SW 1271 (cell line): ENCODE measurements at places on chromosomes 5 and 9.

DNA sequence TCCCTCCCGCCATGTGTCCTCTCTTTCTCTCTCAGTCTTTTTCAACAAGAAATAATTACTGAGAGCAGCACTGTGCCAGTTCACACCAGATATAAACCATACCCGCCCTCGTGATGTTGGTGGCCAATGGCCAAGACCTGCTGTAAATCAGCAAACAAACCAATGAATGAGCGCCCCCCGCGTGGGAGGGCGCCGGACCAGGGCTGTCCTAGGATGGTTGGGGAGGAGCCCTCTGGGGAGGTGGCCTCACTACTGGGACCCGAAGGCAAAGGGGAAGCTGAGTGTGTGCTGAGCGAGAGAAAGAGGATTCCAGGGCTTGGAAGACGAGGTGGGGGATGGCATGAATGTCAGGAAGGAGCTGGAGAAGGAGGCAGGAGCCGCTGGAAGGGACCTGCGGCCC is 51.2 kb upstream of the BARHL1 start:
- no peak for DNase-seq

DNA sequence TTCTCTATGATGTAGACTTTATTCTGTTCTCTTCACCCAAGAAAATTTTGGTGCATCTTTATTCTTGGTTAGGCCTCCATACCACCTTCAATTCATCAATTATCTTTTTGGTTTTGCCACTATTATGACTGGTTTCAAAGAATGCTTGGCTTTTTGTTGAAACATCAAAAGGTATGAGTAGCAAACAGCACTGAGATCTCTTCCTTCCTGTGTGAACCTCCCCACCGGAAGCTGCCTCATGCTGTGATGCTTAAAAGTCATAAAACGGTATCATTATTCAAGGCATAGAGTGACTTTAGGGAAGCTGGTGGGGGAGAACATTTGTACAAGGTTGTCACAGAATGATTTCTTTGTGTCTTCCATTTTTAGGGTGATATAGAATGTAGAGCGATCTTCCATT is 70.6 kb downstream of the IQGAP2 start:
- no peak for DNase-seq

DNA sequence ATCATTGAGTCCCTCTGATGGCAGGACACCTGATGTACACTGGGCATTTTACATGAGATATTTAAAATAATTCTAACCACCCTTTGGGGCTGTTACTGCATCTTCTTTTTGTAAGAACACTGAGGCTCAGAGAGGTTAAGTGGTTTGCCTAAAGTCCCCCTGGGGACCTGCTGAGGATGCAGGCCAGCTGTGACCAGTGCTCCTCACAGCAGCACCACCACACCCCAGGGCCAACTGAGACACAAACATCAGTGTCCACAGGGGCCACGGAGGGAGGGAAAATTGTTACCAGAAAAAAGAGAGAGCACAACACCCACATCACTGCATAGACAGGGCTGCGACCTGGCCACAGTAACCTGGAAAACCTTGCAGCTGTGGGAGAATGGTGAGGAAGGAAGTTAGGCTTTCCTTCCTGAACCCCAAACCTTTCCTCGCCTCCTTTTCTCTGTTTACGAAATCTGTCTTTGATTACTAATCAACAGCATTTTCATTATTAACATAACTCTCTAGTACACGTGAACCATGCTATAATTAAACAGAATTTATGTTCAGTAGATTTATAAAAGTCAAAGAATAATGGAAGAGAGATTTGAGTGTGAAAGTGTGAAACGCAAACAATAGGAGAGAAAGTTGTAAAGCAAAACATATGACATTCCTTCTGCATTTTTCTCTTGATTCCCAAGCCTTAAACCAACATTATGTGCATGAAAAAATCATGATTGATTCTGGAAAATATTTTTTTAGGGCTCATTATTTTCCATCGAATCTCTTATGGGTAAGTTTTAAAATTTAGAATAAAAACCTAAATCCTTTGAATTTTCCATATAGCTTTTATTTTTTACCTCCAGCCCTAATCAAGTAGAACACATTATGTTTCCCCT is 228.1 kb upstream of the DAPK1 start:
- no peak for DNase-seq

- DNase-seq: no peak
Measured at GRCh38 chr9:1879501-1879900, 135.6 kb upstream of the SMARCA2 start.

DNA sequence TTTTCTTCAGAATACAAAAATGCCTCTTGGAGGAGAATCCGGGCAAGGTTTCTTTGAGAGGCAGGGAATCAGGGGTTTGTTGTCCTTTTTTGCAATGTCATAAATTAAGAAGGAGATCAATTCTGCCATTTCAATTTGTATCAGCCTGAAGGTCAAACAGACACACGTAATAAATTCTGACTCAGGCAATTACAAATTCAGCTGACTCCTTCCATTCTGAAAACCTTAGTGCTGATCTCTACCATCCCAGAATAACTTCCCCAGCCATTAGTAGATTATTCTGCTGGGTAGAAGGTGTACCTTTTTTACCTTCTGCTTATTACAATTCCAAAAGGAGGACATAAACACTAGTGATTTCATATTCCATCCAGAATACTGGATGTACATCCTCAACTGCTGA is 516.6 kb downstream of the AGTPBP1 start:
- no peak for DNase-seq

GRCh38 chr9:112076814-112077213 is 98.3 kb downstream of the SUSD1 start:
- DNase-seq: no peak

DNA sequence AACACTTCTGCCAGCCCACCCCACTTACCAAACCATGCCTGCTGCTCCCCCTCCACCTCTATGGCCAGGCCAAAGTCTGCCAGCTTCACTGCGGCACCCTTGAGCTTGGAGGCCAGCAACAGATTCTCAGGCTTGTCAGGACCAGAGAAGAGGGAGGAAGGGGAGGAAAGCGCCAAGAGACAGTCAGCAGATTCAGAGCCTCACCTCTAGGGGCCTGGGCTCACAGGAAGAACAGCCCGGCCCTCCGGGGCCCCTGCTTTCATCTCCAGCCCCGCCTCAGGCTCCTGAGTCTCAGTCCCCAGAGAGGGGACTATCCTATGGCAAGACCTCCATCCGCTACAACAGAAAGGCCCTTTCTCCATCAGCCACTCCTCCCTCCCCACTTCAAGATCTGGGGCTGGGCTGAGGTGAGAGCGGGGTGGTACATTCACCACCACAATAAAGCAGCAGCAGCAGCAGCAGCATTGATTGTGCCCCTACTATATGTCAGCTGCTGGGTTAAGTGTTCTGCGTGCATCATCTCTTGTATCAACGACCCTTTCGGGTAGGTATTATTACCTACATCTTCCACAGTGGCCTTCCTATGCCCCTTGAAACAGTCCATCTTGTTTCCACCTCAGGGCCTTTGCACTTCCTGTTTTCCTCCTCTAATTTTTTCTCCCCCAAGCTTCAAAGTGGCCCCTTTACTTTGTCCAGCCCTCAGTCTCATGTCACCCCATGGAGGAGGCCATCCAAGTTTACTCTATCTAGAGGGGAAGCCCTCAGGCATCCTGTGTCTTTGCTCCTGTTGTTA is 36.0 kb downstream of the CAMK2A start:
- DNase-seq: no peak

- DNase-seq: no peak
Measured at GRCh38 chr5:122500245-122501088, 188.4 kb downstream of the SNCAIP start.

- no peak for DNase-seq
Measured at GRCh38 chr9:78296201-78296892, 578 bp upstream of the PSAT1 start.

DNA sequence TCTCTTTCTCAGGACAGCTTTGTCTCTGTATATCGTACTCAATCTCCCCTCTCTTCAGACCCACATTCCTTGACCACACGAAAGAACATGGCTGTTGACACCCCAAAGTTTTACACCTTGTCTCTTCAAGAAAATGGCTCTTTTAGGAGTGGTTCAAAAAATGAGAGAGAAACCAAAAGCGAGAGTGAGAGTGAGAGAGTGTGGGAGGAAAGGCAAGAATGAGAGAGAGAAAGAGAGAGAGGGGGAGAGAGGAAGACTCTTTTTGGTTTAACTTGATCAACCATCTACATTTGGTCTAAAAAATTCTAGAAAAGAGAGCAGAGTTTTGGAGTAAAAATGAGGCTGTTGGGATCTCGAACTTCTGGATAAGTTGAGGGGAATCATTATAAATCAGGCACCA is 581.8 kb upstream of the WWC1 start:
- DNase-seq: no peak

GRCh38 chr5:59615272-59615671 is 278.3 kb downstream of the PDE4D start:
- peak; percentile 8 for DNase-seq

DNA sequence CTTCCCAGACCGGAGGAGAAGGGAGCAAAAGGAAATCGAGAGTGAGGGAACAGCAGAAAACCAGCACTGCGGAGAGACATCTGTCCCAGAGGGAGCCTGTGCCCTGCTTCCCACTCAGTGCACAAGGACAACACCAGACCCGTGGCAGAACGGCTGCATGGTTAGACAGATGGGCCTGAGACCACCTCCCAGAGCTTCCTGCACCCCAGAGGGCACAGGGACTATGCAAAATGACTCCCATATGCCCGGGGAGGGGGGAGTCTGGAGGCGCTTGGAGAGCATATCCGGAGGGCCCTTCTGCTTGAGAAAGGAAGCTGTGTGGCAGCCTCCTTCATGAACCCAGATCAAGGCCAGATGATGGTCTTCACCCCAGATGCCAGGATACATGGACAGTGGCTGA is 26.6 kb downstream of the TLX3 start:
- no peak for DNase-seq
